ENCODE measurements at places on chromosomes 1 and 21.

- no peak for DNase-seq
Measured at GRCh38 chr1:9592510-9593075, 3.9 kb downstream of the TMEM201 start.

DNA sequence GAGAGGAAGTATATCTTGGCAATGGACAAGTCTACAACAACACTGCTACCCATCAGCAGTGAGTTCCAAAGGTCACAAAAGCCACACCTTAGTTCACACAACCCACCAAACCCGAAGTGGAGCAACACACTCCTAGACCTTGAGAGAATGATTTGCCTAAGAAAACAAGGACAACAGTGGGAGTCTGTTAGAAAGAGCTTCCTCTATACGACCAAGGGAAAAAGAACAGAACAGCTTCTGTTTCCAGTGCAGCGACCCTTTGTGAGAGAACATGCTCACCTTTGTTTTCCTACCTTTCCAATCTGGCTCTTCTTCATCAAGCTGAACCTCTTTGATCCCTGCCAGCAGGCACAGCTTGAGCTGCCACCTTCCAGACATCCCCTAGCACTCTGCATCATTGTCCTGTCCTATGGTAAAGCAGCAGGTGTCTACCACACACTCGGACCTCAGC lies 56.7 kb upstream of the PALMD start:
- DNase-seq = no peak

- DNase-seq = no peak
Measured at GRCh38 chr1:14549897-14550620, 48.4 kb upstream of the KAZN start.

DNA sequence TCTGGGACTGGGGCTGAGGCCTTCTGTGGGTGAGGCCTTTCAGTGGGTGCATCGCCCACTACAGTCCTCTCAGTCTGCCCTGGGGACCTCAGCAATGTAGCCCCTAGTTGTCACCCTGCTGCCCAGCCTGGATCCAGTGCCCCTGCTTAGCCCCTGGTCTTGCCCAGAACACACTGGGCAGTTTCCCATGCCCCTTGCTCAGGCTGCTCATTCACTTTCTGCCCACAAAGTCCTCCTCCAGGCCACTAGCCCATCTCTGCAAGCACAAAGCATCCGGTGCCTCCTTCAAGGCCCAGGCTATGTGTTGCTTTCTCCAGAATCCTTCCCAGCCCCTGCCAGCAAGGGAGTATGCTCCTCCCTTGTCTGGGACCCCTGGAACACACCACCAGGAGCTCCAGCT lies 5.4 kb upstream of the ADORA1 start:
- no peak for DNase-seq

DNA sequence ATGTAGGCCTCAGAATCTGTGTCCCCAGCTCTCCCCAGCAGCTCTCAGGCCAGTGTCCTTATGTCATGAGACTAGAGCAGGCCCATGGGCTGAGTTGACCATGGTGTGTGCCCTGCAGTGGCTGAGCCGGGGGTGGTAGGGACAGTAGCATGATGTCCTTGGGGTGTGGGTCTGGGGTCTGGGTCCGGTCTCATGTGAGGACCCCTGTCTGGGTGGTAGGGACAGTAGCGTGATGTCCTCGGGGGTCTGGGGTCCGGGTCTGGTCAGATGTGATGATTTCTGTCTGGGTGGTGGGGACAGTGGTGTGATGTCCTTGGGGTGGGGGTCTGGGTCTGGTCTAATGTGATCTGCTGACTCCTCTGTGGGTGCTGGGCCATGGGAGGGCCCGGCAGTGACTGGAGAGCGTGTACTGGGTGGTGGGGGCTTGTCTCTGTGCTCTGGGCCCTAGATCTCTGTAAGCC lies 64.5 kb downstream of the OBSCN start:
- DNase-seq = no peak

GRCh38 chr1:7893529-7894180 lies 40.8 kb upstream of the UTS2 start:
- no peak for DNase-seq

- no peak for DNase-seq
Measured at GRCh38 chr1:5920201-5920600, 72.0 kb downstream of the NPHP4 start.

GRCh38 chr1:199756066-199756465 lies 271.4 kb upstream of the NR5A2 start:
- DNase-seq = no peak

GRCh38 chr1:23273450-23274133 lies 56.3 kb upstream of the HTR1D start:
- no peak for DNase-seq

DNA sequence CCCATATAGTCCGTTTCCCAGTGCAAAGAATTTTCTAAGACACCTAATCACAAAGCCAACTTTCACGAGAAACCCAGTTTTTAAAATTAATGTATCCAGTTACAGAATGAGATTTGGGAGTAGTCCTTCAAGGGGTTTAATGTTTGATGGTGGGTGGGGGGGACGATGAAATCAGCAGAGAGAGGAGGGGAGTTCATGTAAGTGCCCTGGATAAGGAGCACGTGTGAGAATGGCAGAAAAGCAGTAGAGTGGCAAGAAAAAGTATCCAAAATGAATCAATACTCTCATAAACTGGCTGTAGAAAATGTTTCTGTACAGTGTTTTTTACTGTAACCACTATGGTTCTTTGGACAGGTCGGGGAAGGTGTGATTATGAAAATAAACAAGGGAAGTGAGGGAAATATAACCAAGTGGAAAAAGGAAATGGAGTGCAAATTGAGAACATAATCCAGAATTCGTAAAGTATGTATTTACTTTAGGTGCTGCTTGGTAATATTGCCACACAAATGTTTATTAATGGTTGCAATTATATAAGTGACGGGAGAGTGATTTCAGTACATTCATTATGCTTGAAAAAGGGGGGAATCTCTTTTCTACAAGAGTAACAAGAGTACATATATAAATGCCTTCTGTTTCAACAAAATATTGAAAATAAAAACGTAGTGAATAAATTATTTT lies 118.7 kb upstream of the RRP15 start:
- DNase-seq = no peak

DNA sequence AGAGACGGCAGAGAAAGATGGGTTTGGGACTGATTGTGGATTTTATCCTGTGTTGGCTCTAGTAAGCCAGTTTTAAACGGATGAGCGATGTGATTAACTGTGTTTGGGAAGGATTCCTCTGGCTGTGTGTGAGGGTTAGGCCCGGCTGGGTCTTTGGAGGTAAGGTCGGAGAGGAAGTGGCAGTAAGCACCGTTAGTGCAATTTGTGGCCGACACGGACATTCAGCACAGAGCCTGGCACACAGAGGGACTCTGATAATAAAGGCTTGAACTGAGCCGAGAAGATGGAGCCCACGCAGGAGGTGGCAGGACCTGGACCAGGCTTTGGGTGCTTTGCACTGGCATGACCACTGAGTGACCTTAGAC lies 1.3 kb downstream of the MTFR1L start:
- no peak for DNase-seq

DNA sequence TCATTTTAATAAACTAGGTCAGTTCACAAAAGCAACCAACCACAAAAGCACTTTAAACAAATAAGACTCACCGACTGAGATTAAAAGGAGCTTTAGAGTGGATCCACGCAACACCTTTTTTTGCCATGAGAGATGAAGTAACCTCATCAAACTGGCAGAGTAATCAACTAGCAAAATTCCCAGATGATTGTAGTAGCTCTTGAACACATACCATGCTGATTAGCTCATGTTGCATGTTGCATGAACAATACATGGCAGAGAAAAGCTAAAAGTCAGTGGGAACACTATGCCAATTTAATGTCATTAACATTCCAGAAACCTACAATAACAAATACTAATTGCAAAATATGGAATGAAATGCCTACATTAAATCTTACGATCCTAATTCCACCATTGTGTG lies 4.1 kb downstream of the WARS2 start:
- no peak for DNase-seq

DNA sequence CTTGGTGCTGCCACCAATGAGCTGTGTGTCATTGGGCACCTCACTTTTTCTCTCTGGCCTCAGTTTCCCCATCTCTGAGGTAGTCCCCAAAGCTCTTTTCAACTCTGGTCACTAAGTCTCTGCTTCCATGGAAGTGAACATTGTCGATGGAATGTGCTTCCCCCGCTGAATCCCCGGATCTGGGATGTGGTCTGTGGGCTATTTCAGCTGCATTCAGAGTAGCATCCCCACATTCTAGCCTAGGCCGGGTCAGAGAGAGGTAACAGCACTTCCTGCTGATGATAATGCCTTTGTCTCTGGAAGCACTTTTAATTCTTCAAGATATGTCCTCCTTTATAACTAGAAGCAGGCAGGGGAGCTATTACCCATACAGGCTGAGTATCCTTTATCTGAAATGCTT lies 29.8 kb downstream of the RASSF5 start:
- DNase-seq = no peak

DNA sequence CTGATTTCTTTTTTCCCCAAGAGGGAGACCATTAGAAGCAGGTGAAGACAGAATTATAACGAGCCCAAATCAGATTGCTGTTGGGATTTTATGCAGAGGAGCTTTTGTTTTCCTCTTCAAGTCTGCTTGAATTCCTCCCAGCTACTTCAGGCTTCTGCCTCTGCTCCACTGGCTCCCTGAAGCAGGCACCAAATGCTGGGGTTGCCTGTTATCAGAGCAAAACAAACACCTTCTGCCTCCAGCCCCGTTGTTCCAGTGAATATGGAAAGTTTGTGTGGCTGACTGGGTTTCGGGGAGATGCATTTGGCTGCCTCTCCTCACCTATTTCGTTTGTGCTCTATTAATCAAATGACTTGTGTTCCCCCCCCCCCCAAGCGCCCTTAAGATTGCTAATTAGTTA lies 209.2 kb downstream of the URB2 start:
- no peak for DNase-seq

DNA sequence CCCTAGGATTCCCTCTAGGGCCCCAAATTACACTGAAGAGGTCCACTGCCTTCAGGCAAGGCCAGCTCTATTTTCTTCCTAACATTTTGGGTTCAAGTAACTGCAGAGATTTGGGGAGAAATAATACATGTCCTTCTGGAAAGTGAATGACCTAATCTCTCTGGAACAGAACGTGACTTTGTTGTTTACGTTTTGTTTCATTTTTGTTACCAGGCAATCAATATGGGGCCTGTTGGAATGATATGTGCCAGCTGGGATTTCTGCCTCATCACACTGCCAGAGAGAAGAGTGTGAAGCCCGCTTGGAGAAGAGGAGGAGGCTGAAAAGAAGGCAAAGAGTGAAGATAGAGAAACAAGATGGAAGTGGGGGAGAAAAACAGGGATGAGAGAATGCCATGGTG lies 116.7 kb downstream of the FASLG start:
- DNase-seq = no peak

GRCh38 chr1:202186327-202186726 lies 7.3 kb upstream of the LGR6 start:
- DNase-seq = no peak

GRCh38 chr1:14148526-14148925 lies 448.5 kb downstream of the PRDM2 start:
- DNase-seq = no peak

- DNase-seq = no peak
Measured at GRCh38 chr1:32031578-32032274, 18.1 kb downstream of the KHDRBS1 start.
